ENCODE measurements at places on chromosomes 2 and 18.
A peak's percentile ranks its signal among the peaks of the same experiment; 100 is the strongest.

DNA sequence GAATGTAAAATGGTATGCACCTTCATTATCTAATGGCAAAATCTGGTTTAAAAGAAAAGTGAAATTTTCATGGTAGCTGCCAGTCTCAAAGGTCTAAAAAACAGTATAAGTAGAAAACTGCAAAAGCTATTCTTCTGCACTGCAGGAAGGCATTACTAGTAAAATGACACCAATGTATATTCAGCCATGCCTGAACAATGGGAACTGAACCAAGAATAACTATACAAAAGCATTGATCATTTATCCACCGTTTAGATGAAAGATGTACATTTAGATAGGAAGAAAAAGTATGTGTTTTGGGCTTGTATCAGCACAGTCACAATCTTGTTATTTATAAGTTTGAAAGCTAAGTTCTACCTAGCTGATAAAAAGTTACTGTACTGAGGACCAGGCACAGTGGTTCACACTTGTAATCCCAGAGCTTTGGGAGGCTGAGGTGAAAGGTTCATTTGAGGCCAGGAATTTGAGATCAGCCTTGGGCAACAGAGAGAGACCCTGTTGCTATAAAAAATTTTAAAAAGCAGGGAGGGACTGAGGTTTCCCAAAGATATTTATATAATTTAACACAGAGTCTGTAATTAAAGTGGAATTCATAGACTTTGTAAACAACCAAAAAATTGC, 163.1 kb upstream of the WDSUB1 start:
- no peaks in the 10 kb centered on the region for H3K4me1 ChIP-seq
- peaks cover 28% of the 10 kb centered on the region for H3K36me3 ChIP-seq
- H3K27ac ChIP-seq, result no peak overlapping the region
- no peak for DNase-seq
- H3K27me3 ChIP-seq, result no peaks in the 10 kb centered on the region

- H3K27ac ChIP-seq, result no peak overlapping the region
- no peaks in the 10 kb centered on the region for H3K36me3 ChIP-seq
- no peak overlapping the region for H3K4me3 ChIP-seq
Observed at GRCh38 chr18:58580078-58580477, 48.8 kb downstream of the ALPK2 start.

DNA sequence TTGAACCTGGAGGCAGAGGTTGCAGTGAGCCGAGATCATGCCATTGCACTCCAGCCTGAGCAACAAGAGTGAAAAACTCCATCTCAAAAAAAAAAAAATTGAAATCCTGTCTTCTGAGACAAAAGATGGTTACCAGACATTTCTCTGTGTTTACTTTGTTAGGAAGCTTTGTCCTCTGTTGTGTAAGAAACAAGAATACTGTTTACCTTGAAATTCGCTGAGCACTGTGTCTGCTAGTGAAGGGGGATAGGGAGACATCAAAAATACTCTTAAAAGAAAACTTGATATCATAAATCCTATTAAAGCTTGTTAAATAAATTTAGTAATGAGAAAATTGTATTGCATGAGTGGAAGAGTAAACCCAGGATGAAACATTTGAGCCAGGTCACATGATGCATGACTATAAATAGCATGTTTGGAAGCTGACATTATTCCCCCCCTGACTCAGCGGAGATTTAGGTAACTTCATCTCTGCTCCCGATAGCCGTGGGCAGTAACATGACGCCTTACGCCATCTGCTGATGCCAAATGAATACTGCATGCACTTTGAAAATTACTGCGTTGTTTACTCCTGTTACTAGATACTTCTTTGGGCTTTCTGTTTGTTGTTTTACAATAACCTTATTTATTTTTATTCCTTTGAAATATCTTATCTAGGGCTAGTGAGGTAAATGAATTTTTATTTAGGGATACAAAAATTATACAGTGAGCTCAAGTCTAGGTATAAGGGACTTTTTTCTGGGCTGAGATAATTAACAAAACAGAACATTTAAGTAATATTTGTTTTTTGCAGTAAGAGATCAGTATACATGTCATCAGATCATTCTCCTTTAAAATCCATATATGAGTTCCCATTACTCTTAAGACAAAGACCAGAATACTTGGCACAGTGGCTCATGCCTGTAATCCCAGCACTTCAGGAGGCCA, 134.9 kb downstream of the MAP3K20 start:
- H3K4me1 ChIP-seq, result peaks cover 2% of the 10 kb centered on the region
- DNase-seq, result peak; percentile 44
- no peak overlapping the region for H3K4me3 ChIP-seq
- H3K36me3 ChIP-seq, result peaks cover 5% of the 10 kb centered on the region
- no peak overlapping the region for H3K27ac ChIP-seq
- no peaks in the 10 kb centered on the region for H3K27me3 ChIP-seq

DNA sequence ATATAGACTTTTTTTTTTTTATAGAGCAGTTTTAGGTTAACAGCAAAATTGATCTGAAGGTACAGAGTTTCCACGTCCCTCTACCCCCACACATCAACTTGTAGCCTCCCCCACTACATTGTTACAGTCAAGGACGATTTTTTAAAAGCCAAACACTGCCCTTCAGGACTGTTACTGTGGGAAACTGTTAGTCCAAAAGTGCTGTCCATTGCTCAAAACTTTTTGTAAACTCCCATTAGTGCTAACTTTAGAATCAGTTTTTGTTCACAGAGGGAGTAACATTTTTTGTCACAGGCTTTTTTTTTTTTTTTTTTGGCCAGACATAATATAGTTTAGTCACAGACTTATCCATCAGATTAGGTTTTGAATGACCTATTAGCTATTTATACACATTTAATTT, 24.1 kb downstream of the ELP2 start:
- no peak for DNase-seq
- peaks cover 42% of the 10 kb centered on the region for H3K36me3 ChIP-seq
- no peaks in the 10 kb centered on the region for H3K27me3 ChIP-seq

All from memory B cell (primary cell).